T-helper 17 cell (primary cell): ENCODE measurements at places on chromosomes 16 and 17. TPM values are rescaled to one million over a fixed set of nuclear protein-coding genes. Genes with fewer than 3 reads are reported as not detected.

CX3CL1 gene
- total RNA-seq: not detected

PRSS27 gene
- 1.4 TPM for total RNA-seq

SAMD14 gene
- 5.8 TPM for total RNA-seq

BMERB1 gene
- 3.0 TPM for total RNA-seq

KRT39 gene
- not detected for total RNA-seq

TMEM92 gene
- not detected for total RNA-seq

SPATA22 gene
- total RNA-seq: not detected

TMEM94 gene
- total RNA-seq: 70.1 TPM

MARCHF10 gene
- 0.80 TPM for total RNA-seq

TPPP3 gene
- 0.29 TPM for total RNA-seq

TMEM114 gene
- not detected for total RNA-seq

CACNA1G gene
- 0.18 TPM for total RNA-seq

DNA sequence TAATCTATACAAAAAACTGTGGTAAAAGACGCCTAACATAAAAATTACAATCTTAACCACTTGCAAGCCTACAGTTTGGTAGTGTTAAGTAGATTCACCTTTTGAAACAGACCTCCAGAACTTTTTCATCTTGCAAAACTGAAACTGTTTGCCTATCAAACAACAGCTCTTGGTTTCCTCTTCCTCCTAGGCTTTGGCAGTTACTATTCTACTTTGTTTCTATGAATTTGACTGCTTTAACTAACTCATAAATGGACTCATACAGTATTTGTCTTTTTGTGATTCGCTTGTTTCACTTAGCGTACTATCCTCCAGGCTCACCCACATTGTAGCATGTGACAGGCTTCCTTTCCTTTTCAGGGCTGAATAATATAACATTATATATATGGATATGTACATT lies 97.0 kb downstream of the PRKCA start:
- DNase-seq: no peak

DNA sequence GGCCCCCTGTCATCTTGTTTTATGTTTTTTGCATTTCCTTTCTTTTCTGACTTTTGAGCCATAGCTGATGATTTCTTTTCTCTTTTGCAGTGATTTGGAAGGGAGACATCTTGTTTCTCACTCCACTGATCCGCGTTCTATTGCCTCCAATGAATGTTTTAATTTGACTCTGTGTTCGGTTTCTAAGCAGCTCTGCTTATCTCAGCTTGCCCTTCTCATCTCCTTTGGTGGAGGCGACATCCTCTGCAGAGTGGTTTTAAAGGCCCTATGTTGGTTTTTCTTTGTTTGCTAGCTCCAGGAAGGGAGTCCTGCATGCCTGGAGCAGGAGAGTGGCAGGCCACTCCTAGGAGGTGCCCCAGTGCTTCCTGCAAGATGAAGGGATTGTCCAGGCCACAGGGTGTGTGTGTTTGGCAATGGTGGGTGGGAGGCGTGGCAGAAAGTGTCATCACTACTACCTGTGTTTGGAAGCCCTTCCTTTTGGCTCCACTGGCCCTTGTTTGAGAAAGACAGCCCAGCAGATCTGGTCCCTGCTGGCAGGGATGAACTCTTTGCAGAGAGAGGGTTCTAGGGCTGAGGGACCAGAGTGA lies 13.6 kb downstream of the SMPD3 start:
- no peak for DNase-seq

GRCh38 chr16:4957720-4958509 lies at the start of gene SEC14L5:
TSS of gene SEC14L5 (plus strand) at chr16:4958330. CDS start at chr16:4959324, 994 bp downstream.
- peak; percentile 89 for DNase-seq

- DNase-seq: no peak
Measured at GRCh38 chr16:30054451-30054850, 11.1 kb upstream of the ALDOA start.

- DNase-seq: no peak
Measured at GRCh38 chr16:27890866-27891265, 172.6 kb downstream of the GSG1L start.

DNA sequence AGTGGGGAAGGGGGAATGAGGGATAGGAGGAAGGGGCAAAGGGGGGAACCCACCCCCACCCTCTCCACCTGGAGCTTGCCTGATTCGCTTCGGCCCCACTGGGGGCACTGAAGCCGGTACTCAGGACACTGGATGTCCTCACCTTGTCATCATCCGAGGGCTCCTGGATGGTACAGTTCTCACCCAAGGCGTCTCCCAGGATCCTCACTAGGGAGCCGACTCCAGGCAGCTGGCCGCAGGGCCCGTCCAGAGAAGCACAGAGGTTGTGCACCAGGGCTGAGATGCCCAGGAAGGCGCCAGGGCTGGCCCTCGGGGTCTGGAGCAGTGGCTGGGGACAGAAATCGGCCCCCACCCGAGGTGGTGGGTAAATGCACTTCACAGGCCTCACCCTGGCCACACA lies 92.3 kb downstream of the LITAF start:
- no peak for DNase-seq

GRCh38 chr16:7449306-7449705 lies 116.7 kb downstream of the RBFOX1 start:
- DNase-seq: no peak

- no peak for DNase-seq
Measured at GRCh38 chr16:72793716-72794115, 254.2 kb downstream of the ZFHX3 start.

DNA sequence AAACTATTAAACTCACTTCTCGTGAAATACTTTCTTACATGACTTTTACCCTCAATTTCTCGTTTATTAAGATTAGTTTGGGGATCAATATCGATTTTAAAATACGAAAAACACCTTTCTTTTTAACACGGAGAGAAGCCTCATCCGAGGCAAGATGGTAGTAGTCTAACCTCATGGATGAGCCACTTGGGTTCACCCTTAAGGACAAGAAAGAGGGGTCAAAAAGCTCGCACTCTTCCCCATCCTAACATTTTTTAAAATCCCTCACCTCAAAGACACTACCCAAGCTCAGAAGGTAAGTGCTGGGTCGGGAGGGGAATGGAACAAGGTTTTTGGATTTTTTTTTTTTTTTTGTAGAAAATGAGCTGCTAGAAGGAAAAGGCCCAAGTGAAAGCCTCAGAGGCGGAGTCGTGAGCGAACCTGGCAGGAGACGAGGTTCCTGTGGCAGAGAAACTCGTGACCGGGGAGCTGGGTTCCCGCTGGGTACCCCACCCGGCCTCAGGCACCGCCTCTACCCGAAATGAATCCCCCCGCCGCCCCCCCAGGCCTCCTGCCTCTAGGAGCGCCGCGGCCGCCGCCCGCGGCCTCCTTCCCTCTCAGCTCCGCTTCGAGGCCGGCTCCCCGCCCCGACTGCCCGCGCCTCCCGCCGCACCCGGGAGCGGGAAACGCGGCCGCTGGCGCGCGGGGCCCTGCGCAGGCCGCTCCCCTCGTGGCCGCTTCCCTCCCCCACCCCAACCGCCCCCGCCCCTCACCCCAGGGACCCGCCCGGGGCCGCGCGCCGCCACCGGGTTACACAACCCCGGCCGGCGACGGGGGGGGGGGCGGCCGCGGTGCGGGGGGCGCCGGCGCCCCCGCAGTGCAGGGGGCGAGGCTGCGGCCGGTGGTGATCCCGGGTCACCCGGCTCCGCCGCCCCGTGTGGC lies 1.6 kb downstream of the NUFIP2 start:
- peak; percentile 42 for DNase-seq

- no peak for DNase-seq
Measured at GRCh38 chr16:51153577-51154031, 2.5 kb upstream of the SALL1 start.

GRCh38 chr16:27287887-27288286 lies 19.3 kb upstream of the NSMCE1 start:
- DNase-seq: no peak

DNA sequence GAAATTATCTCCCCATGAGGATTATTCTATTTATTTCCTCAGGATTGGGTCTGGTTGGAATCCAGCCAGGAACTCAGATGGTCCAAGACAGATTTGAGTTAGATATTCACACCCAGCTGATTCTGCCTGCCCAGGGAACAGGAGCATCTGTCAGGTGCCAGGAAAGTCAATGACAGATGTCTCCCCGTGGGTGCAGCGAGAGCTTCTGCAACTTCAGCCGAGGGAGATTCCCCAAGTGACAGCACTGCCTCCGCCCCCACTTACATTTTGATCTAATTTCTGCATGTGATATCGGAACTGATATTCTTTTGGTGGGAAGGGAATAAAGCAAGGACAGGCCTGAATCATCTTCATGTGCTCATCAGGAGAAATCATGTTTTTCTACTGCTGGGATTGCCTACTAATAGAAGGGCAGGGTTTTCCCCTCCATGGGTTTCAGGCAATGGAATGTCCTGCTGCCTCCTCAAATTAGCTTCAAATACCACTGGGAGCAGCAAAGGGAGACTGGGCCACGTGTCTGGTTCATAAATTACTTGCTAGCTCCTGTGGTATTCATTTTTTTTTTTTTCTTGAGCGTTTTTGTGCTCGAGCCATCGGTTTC lies 15.7 kb upstream of the DHX8 start:
- no peak for DNase-seq

GRCh38 chr16:28130099-28131088 lies 66.9 kb upstream of the GSG1L start:
- no peak for DNase-seq

DNA sequence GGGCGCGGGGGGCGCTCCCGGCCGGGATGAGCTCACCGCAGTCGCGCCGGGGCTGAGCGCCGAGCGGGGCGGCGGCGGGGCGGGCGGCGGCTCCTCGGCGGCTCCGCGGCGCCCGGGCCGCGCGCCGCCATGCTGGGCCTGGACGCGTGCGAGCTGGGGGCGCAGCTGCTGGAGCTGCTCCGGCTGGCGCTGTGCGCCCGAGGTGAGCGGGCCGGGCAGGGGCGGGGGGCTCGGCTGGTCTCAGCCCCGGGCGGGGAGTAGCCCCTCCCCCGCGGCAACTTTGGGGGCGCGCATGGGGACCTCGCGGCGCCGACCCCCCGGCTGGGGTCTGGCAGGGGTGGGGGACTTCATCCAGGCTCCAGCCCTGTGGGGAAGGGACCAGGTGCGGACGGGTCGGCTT lies at the start of gene ARHGDIG:
TSS of gene ARHGDIG (plus strand) at position 40 of the 400 bp plus-strand sequence. CDS start at position 130, 90 bp downstream.
- no peak for DNase-seq

GRCh38 chr16:57307365-57307764 lies 22.9 kb upstream of the PLLP start:
- no peak for DNase-seq

- no peak for DNase-seq
Measured at GRCh38 chr17:82881900-82882714, 42.3 kb upstream of the ZNF750 start.

DNA sequence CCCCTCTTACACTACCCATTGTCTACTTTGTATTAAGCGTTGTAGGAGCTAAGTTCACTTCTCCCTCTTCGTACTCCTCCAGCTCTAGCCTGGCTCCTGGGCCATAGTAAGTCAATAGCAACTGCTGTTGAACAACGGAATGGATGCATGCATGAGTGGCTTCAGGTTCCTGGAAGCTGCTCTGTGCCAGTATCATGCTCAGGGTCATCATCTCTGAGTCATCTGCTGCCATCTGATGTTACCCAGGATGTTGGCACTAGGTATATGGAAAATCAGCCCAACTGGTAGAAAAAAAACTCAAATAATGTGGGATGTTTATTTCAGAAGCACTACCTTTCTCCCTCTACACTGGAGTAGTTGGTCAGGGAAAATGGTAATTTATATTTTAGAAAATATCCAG lies 536.8 kb downstream of the NPIPA7 start:
- DNase-seq: no peak

GRCh38 chr16:80577485-80578280 lies 36.9 kb downstream of the DYNLRB2 start:
- no peak for DNase-seq

DNA sequence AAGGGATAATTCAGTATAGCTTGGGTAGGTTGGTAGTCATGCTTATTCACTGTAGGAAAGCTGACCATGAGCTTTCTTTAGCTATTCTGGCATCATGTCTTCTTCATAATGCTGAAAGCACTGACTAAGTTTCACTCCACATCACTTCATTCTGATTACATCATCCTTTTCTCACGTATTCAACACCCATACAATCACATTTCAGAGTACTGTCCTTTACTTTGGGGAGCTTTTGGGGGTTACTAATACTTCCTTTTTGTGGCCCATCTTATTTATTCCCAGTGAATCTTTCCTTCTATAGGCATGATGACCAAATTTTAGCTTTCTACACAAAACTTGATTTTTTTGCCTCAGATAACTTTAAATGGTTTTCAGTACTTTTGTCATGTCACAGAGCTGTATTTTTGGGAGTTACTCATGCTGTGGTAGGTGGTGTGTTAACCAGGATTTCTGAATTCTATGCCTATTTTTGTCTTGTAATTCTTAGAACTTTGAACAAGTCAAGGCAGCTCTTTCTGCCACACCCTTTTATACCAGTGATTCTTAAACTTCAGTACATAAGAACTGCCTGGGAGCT lies 23.5 kb downstream of the TADA2A start:
- DNase-seq: no peak

- DNase-seq: no peak
Measured at GRCh38 chr17:42913522-42913921, 12.9 kb downstream of the G6PC1 start.

GRCh38 chr16:86929057-86929871 lies 350.9 kb downstream of the FOXL1 start:
- no peak for DNase-seq

DNA sequence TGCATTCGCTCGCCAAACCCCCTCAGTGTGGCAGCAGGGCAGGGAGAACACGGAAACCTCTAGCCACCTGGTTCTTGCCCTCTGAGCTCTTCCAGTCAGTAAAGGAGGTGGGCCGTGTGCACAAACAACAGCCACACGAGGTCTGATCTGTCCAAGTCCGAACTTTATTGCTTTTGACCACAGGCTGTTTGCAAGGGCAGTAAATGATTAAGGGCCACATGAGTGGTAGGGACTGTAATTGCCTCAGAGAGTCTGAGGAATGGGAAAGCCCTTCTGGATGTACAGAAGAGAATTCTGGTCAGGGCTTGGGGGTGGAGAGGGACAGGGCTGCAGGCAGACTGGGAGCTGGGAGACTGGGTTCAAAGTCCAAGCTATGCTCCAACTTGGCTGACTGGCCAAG lies 75.7 kb upstream of the LHX1 start:
- no peak for DNase-seq
